HS-5 (cell line): ENCODE measurements at places on chromosomes 4 and X.

DNA sequence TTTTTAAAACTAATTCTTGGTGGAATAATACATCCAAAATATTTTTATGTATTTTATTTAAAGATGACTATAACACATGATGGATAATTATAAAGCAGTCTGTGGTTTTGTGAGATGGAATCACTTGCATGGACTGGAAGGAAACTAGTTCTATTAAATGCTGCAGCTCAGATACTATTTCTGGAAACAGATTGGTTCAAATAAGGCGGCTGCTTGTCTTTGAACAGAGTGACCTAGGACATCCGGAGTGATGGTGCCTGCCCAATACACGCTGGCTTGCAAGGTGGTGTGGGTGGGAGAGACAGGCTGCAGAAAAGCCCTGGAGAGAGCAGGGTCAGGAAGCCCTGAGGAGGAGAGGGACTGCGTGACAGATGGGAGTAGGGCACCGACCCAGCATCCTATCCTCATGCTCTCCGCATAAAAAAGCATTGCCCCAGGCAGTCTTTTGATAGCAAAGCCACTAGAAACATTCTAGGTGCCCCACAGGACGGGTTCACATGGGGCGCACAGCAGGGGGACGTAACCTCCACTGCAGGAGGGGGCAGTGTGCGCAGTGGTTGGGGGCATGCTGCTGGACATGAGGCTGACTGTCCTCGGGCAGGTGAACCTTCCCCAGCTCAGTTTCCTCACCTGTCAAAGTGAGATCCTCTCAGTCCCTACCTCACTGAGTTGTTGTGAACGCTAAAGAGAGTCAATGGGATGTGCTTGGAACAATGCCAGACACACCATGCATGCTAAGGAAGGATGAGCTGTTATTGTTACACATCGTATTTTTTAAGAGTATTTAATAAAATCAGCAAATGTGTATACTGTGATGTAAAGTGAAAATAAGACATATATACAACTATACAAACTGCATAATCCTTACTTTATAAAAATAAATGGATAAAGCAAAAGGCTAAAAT lies 71.3 kb downstream of the EVC2 start:
- DNase-seq: no peak

DNA sequence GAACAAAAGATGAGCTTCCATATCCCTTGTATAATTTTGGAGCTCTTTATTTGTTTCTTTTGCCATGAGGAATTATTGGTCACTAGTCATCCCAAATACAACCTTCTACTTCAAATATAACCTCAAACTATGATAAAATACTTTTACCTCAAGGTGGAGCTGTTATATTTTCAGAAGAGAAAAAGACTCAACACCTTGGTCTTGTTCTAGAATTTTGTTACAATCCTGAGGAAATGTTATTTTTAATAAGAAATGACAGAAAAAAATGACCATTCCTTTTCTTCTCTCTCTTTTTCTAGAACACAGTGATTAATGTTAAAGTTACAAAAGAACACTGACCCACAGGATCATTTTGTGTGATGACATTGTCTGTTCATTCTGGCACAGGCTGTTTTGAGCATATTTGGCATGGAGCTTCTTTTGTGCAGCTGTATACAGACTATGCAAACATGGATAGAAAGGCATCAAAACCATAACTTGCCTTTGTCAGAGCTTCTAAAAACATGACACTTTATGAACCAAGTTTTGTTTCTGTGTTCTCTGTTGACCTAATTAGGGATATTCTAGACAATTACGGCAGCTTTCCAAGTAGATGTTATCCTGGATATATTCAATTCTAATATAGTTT lies 159.6 kb upstream of the CTSO start:
- DNase-seq: no peak

- DNase-seq: no peak
These were observed 35.7 kb downstream of the PARM1 start for GRCh38 chr4:74968456-74969164.

DNA sequence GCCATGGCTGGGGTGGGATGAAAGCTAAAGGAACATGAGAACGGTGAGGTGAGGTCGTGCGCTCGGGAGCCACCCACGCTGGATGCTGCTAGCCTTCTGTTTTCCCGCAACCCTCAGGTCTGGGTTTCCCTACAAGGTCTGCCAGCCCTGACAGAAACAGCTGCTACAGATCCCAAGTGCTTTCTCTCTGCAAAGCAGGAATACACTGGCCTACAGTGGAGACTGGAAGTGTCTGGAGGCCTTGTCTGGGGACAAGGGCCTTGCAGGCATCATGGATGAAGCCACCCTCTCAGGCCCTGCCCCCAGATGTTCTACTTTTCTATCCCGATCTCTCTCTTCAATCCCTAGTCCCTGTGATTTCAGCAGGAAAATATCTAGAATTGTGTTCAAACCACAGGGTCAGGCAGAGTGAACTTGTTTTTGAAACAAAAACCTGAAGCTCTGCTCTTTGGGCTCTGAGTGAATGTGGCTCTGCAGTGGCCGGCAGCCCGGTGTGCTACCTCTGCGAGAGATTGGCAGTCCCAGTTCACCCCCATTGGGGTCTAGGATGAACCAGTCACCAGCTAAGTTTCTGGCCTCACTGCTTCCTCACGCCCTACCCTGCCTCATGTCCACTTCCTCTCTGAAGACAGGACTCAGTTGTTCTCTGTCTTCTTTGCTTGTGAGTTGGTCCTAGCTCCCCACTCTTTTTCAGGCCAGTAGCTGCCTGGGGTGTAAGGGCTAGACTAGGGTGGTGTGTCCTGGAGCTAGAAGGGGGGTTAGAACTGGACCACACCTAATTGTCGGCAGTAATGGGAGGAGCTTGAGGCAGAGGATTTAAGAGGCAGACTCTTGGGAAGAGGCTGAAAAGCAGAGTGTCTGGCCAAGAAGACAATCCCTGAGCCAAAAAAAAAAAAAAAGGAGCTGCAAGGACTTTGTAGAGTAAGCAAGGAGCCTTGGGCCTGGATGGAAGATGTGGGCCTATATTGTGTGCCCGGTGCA lies 89.6 kb downstream of the RTL5 start:
- DNase-seq: no peak

DNA sequence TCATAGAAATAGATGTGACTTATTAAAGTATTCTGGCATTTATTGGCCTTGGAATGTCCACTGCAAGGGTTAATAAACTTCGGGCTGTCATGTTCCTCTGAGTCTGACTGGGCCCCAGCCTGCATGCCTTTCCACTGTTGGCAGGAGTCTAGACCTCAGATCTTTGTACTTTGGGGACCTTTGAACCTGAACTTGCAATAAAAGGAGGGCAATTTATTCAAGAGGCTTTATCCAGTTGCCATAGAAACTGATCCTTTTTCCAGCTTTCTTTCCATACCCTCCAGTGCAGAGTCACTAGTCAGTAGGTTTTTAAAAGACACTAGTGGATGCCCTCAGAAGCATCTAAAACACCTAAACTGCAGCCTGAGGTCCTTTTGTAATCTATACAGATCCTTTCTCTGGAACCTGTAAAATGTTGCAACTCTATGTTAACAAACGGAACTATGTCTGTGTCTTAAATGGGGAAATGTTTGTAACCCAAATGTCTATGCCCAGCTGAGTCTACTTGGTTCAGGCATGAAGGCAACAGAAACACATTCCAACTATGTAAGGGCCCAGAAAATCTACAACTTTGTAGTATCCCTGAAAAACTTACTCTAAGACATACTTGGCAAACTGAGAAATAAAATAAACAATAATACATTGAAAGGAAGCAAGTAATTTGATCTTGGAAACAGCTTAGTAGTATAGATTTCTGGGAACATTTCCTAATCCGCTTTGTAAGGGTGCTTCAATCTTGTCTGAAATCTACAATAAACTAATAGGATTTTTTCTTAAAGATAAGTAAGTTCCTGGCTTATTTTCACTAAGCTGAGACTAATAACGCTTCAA lies 41.5 kb downstream of the SOWAHB start:
- no peak for DNase-seq

DNA sequence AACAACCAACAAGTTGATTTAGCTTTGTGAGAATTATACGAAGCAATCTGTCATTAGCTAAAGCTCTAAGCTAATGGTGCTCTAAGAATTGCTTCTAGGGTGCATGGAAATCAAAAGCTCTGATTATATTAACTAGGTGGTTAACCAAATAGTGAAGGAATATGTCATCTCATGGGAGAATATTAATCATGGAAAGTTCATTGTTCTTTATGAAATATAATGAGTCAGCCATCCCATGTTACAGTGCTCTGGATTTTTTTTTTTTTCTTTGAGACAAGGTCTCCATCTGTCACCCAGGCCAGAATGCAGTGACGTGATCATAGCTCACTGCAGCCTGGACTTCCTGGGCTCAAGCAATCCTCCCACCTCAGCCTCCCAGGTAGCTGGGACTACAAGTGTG lies 10.5 kb downstream of the DCAF8L2 start:
- no peak for DNase-seq

GRCh38 chrX:1442016-1442665 lies 10.6 kb downstream of the ASMTL start:
- no peak for DNase-seq

DNA sequence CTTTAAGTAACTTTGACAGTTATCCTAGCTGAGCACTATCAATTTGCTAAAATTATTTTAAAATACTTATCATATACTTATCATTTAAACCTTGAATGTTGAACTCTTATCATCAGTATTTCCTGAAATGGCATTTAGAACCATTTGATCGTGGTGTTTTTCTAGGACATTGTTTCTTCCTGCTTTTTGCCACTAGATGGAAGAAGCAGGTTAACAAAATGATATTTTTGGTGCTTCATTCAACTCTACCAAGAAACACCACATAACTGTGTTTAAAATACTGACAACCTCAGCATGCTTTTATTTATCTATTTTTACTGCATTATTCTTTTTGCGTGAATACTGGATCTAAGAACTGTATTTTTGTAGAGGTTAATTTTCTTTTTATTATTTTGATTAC lies 44.6 kb downstream of the C4orf33 start:
- DNase-seq: no peak

- DNase-seq: no peak
These were observed 222.3 kb upstream of the S100G start for GRCh38 chrX:16427668-16428067.

GRCh38 chr4:1293991-1294390 lies 4.3 kb downstream of the MAEA start:
- no peak for DNase-seq

DNA sequence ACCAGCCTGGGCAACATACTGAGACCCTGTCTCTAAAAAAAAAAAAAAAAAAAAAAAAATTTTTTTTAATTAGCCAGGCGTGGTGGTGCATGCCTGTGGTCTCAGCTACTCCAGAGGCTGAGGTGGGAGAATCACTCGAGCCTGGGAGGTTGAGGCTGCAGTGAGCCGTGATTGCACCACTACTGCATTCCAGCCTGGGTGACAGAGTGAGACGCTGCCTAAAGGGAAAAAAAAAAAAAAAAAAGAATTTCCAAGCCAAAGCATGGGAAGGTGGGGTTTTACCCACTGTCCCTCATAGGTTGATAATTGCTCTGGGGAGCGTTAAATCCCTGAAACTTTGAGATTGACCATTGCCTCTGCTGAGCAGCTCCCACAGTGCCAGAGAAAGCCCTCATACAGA lies 427.5 kb downstream of the BCOR start:
- no peak for DNase-seq

- DNase-seq: no peak
These were observed 17.1 kb downstream of the SLC34A2 start for GRCh38 chr4:25672756-25673155.

GRCh38 chr4:42281324-42282020 lies 115.8 kb upstream of the SHISA3 start:
- no peak for DNase-seq

DNA sequence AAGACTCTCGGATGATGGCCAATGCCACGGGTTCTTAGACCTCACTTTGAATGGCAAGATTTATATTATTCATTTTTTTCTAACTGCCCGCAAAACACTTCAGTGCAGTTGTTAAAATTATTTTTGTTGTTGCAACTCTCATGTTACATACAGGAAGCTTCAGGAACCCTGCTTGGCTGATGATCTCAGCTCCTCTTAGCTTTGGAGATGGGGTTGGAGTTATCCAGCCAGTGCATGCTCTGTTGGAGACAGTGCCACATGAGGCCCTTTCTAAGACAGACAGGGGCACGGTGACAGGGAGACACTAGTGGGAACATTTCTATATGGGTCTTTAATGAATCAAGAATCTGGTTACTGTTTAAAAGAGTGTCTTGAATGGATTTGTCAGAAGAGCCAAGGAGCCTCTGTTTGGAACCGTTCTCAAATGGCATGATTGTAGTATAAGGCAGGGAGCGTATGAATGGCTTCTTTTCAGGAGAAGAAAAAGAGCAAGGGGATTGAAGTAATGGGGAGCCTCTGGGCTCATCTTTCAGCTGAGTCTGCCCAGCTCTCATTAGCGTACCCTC lies 61.9 kb upstream of the ENPP6 start:
- DNase-seq: no peak

DNA sequence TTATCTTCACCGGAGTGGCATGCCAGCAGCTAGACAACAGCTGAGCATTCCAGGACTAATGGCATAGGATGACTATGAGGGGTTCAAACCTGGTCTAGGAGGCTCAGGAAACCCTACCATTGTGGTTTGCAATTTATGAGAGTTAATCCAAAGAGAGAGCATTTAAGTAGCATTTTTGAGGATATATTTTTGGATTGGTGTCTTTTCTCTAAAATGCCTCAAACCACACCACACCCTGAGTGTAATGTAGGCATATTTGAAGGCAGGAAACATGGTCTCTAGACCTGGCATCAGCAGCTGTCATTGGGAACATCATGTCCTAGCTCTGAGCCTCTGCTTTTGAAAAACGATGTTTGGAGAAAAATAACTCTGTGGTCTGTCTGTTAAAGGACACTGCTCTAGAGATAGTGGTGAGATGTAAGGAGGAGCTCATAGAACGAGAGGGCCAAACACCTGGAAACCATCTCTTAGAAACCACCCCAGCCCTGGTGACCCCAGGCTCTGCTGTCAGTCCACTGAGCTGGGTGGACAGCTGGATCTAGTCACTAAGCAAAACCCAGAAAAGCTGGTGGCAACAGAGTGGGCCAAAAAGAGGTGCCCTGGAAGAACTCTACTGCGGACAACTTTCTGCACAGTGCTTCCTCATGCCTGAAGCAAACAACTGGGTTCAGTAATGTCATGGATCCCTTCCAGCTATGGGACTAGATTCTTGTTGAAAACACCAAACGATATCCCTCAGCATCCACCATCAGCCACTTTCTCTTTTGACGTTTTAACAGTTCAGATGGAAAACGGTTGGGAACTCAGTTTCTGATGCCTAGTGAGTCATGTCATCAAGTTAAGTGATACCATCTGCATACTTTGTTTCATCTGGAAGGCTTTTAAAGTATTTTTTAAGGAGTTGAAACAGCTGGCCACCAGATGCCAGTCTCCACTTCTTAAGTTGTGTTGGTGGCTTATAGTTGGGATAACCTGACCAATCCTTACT lies 100.2 kb upstream of the C1QTNF7 start:
- DNase-seq: peak; percentile 79

GRCh38 chr4:168183717-168184571 lies 91.6 kb downstream of the ANXA10 start:
- DNase-seq: no peak

- no peak for DNase-seq
These were observed 270.5 kb downstream of the TENM3 start for GRCh38 chr4:182513587-182514291.

DNA sequence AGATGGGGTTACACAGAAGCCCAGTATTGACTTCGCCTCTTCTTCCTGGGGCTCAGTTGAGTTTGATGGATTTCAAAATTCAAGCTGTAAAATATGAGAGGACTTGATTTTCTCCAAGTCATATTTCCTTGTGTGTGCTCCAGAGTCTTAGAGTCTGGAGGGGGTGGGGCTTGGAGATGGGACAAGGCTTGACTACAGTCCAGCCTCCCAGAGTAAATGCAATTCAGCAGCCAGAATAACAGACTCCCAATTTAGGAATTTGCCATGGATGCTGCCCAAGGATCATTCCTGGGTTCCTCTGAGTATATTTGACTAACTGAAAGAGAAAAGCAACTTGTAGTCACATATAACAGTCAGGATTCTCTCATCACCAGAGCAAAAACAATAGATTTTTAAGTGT lies 53.7 kb upstream of the RBPJ start:
- DNase-seq: no peak
